T-cell (primary cell): ENCODE measurements at places on chromosomes 12 and 14. TPM values are rescaled to one million over a fixed set of nuclear protein-coding genes. Genes with fewer than 3 reads are reported as not detected.

DNA sequence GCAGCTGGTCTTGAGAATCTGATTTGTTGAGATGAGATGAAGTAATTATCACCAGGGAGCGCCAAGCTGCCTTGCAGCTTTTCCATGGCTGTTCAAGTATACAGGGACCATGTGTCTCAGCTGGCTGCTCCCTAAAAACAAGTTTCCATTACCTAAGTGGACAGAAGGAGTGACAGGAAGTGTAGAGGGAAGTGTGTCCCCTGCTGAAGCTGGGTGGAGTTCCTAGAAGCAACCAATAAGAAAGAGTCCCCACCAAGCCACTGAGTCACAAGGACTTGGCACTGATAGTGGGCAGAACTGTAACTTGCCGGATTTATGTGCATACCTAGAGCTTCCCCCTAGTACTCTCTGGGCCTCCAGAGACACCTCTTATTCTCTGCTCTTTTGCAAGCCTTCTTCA lies 1.5 kb upstream of the GPX2 start:
- no peak for DNase-seq

DNA sequence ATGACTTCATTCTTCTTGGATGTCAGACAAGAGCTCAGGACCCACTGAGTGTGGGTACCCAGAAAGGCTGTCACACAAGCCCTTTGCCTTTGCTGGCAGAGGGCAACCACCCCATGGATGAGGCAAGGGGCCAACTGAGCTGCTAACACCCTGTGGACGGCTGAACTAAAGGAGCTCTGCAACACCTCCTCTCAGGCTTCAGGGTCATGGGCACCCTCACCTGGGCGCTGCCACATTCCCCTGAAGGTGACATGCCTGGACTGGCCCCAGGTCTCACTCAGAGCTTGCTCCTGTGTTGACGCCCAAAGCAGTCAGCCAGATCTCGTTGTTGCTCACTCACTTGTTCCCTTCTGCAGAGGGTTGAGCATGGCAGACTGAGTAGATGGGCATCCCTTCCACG lies 336.8 kb upstream of the TMEM132C start:
- no peak for DNase-seq

DNA sequence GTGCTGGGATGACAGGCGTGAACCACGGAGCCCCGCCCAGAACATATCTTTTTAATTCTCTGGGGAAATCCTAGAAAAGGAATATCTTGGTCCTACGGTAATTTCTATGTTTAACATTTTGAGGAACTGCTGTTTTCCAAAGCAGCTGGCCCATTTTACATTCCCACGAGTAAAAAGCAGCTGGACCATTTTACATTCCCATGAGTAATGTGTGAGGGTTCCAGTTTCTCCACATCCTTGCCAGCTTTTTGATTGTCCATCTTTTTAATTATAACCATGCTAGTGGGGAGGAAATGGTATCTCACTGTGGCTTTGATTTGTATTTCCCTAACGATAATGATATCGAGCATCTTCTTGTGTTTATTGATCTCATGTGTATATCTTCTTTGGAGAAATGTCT lies 4.4 kb upstream of the P2RX4 start:
- DNase-seq = no peak

The WIF1 gene
- total RNA-seq = not detected

The PTGDR gene
- total RNA-seq = 6.3 TPM

The SUSD6 gene
- 75.5 TPM for total RNA-seq

The PLEKHG3 gene
- total RNA-seq = 44.2 TPM

The AP1G2 gene
- total RNA-seq = 326 TPM
